ENCODE measurements at places on chromosomes 12 and 14.

GRCh38 chr14:61621444-61621843 is 73.9 kb upstream of the HIF1A start:
- no peak for DNase-seq

GRCh38 chr14:58788655-58789503 is 151.1 kb downstream of the DACT1 start:
- no peak for DNase-seq

DNA sequence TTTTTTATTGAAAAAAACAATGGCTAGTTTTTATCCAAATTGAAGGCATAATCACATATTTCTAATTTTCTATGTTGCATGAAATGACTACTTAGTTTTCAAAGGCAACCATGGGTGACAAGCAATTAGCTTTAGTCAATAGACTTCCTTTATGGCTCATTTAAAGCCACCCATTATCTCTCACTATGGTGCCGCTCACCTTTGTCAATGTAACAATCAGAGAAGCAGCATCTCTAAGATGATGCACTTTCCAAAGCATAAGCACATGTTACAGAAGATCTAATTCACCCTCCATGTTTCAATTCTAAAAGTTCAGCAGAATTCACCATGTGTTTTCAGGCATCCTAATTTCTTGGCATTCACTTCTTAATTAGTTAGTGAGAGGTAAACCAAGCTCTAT is 166.6 kb upstream of the RPL10L start:
- DNase-seq: no peak

DNA sequence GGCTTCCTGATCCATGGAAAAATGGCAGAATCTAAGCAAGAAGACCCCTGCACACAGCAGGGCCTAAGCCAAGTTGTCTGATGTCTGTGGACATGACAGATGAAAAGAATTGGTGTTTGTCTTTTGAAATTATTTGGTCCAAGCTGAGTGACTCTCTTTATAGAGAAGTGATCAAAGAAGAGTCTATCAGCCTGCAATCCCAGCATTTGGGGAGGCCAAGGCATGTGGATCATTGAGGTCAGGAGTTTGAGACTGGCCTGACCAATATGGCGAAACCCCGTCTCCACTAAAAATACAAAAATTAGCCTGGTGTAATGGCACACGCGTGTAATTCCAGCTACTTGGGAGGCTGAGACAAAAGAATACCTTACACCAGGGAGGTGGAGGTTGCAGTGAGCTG is 64.8 kb upstream of the TUNAR start:
- DNase-seq: no peak

- no peak for DNase-seq
Observed at GRCh38 chr12:122028905-122029560, 7.3 kb downstream of the BCL7A start.

DNA sequence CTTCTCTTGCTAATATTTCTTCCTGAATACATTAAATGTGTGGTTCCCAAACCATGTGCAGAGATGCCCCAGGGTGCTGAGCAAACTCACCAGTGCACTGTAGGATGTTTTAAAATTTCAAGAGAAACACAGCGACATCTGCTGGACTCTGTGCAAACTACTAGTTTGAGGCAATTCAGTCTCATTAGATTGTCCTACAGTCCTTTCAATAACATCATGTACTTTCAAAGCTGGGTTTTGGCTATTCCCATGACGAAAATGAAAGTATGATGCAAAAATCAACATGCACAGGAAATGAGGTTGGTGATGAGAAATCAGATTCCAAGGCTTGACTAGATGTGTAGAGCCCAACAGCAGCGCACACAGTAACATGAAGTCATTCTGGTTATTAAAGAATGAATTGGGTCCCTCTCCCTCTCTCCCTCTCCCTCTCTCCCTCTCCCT is 66.3 kb downstream of the CLIP1 start:
- DNase-seq: peak; percentile 74

GRCh38 chr14:35480119-35480769 is 53.7 kb upstream of the INSM2 start:
- DNase-seq: no peak

DNA sequence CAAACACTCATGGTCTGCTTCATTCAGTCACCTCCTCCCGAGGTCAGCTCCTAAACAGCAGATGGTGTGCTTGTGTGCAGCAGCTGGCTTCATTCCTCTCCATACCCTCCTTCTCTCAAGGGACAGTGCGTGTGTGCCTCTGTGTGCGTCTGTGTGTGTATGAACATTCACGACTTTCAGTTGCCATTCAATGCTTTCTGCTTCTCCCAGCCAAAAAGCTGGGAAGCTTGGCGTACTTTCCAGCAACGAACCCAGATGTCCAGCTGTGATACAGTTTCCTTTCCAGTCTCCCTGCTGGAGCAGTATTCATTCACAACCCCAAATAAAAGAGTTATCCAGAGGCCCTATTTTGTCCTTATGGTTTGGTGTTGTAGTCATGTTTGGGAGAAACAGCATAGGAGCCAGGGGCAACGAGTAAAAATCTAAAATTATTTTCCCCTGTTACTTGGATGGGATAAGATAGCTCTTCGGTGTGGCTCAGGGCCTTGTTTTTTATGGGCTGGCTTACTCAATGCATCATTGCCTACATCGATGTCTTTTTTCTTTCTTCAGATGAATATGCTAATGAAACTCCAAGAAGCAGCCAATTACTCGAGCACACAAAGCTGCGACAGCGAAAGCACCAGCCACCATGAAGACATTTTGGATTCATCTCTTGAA is 379.3 kb downstream of the NAV3 start:
- DNase-seq: peak; percentile 99

DNA sequence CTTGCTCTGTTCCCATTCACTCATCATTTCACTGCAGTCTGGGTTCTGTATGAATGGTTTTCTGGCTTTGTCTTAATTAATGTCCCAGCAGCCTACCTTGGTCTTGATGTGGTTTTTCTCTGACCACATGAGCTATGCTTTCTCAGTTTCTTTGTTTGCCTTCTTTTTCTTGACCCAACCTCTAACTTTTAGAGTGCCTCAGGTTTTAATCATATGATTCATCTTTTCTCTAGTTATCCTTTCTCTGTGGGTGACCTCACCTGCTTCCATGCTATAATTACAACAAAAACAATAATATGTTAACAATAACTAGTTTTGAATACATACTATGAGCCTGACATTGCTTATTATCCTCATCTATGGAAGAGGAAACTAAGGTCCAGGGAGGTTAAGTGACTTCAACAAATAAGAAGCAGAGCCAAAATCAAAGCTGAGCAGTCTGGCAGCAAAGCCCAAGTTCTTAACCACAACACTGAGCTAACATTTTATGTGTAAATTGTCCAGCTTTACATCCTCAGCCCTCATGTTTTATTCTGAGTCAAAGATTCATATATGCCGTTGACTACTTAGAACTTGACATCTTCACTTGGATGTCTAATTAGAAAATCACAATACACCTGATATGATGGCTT is 4.7 kb upstream of the EPYC start:
- no peak for DNase-seq

GRCh38 chr12:110965574-110965973 is 45.2 kb upstream of the MYL2 start:
- DNase-seq: no peak

GRCh38 chr14:63026491-63026890 is 18.8 kb downstream of the KCNH5 start:
- DNase-seq: no peak

All from NCI-H510A treated with DMSO at 0.1 percent for 48 hours (cell line).